ENCODE measurements at places on chromosomes 6 and 20. TPM values are rescaled to one million over a fixed set of nuclear protein-coding genes. Genes with fewer than 3 reads are reported as not detected.

Gene UNC5CL
- 0.75 TPM for total RNA-seq

Gene VSX1
- not detected for total RNA-seq

DNA sequence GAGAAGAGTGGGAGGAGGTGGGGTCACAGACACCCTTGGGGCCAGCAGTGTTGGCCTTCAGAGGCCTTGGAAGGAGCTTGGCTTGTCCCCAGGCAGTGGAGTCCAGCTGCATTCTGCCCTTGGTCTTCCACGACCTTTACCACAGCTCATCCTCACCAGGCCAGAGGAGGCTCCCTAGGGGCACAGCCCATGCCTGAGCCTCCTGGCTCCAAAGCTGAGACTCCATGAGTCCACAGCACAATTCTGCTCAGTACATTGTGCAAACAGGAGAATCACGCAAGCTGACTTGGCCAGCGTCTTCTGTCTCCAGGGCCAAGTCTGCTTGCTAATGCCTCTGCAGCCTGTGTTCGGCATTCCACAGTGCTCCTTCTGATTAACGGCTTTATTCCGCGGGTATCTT, 337.2 kb downstream of the SMOC2 start:
- DNase-seq: peak; percentile 66

Gene FOXP4
- total RNA-seq: 36.2 TPM

GRCh38 chr20:3407040-3407770, at the start of gene DNAAF9:
TSS of gene DNAAF9 (minus strand) at chr20:3407669. CDS start at chr20:3407557, 112 bp downstream.
- DNase-seq: peak; percentile 79

DNA sequence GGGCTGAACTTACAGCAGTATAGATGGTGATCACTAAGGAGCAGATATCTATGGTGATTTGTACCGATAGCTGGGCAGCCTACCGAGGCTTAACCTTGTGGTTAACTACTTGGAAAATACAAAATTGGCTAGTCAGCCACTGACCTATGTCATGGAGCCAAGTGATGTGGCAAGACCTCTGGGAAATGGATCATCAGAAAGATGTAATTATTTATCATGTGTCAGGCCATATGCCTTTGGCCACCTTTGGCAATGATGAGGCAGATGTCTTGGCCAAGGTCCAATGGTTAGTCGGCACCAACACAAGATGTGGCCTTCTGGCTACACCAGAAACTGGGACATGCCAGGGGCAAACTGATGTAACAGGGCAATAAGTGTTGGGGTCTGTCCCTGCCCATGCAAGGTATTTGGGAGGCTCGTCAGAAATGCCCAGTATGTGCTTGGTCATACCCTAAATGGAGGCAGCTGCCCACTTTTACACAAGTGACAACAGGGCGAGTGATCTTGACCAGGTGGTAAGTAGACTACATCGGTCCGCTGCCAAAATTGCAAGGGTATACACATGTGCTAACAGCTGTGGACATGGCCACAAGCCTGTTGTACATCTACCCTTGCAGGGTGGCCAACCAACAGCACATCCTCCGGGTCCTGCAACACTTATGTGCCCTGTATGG, 30.1 kb downstream of the HDDC2 start:
- no peak for DNase-seq

DNA sequence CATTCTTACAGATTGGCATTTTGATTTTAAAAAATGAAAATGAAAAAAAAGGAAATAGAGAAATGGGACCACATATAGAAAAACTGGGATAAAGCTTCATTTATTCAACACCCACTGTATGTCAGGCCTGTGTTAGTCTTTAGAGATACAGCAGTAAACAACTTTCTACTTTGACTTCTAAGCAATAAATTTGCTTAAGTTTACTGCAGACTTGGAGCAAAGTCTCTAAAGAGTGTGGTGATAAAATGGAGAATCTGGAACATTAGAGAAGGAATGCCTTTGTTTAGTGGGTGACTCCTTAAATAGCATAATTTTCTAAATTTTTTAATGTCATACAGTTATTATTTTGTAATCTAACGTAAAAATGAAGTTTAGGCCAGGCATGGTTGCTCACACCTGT, 80.7 kb upstream of the CNKSR3 start:
- DNase-seq: no peak

DNA sequence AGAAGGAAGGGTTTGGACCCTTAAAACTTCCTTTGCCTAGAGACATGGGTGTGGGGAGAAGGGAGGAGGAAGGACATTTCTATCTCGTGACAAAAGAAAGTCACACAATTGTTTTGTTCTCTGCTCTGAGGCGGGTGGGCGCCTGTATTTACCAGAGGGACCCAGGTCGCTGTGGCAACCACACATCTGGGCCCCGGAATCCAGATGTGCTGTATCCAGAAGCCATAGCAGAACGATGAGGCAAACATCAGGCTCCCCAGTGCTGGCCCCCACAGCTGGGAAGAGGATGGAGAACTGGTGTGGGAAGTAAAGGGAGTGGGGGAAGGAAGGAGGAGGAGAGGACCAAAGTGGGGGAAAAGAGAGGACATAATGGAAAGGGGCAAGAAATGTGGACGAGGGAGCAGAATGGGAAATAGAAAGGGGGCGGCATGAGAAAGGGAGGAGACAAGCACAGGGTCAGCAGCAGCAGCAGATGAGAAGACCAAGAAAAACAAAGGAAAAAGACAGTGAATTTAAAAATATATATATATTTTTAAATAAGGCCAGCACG, 3.4 kb upstream of the TNXB start:
- no peak for DNase-seq

DNA sequence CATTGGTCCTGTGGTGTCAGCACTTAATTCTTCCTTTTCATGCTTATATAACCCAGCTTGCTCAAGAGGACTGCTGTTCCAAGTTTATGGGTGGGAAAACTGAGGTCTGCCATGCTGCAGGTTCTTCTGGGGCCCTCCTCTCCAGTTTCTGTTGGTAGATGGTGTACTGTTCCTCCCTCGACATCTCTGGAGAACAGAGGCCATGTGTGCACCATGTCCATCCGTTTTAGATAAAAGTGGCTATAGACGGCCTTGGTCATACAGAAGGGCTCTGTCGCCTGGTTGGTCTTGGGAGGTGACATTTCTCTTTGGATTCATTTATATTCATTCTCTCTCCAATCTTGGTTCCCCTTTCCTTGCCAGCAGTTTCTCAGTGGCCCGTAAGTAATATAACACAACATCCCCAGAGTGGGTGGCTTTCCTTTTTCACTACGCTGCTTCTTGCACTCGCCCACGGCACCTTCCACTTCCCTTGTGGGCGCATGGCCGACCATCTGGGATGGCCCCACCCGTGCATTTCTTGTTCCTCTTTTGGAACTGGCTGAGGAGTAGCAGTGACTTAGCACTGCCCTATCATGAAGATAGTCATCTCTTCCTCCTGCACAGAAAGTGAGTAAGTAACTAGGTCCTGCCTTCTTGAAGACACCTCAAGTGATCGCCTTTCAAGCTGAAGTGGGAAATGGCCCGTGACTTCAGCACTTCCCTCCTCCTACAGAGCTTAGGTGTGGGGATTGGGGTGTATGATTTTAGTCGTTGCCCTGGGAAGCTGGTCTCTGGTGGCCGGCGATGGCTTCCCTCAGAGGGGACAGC, 94.2 kb downstream of the RREB1 start:
- DNase-seq: no peak

All from aorta (tissue), 5 donors.